Hepatocyte (in vitro differentiated cells): ENCODE measurements at places on chromosomes 2 and 18.

DNA sequence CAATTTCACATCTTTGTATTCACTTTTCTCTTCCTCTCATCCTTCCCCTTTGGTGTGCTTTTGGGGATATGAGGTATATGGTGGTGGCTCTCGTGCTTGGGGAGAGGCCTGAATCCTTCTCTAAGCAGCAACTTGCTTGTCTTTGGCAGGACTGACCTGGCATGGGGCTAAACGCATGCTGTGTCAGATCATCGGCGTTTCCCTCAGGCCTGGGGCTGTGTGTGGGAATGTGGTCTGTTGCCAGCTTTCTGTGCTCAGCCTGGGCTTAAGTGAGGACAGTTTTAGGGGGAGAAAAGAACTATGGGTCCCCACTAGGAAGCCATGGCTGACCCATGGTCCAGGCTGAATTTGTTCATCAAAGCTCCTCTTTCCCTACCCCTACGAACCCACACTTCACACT, 60.7 kb downstream of the TET3 start:
- DNase-seq: no peak
- H3K4me1 ChIP-seq: peaks cover 4% of the 10 kb centered on the region
- no peak overlapping the region for H3K4me3 ChIP-seq

DNA sequence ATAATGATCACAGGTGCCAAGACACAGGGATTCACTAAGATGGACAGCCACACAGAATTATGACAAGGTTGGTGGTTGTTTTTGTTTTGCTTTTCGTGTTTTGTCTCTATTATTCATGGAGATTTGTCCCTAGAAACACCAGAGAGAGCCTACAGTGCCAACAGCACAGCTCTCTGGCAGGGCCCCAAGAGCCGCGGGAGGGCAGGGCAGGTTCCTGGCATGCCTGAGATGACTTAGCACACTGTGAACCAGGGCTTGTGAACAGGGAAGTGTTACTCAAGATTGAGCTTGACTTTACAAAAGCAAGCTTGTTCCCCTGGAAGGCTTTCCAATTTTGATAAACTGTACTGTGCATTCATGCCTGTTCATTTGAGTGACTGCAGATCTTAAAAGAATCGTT, 437.4 kb upstream of the SALL3 start:
- H3K4me1 ChIP-seq: no peaks in the 10 kb centered on the region
- H3K27me3 ChIP-seq: no peaks in the 10 kb centered on the region
- no peak overlapping the region for H3K4me3 ChIP-seq
- no peak for DNase-seq
- H3K27ac ChIP-seq: no peak overlapping the region
- no peaks in the 10 kb centered on the region for H3K36me3 ChIP-seq

- H3K4me3 ChIP-seq: no peak overlapping the region
- H3K36me3 ChIP-seq: no peaks in the 10 kb centered on the region
- H3K27ac ChIP-seq: no peak overlapping the region
- H3K4me1 ChIP-seq: no peaks in the 10 kb centered on the region
- DNase-seq: no peak
Measured at GRCh38 chr2:48624696-48625095, 7.0 kb downstream of the GTF2A1L start.

DNA sequence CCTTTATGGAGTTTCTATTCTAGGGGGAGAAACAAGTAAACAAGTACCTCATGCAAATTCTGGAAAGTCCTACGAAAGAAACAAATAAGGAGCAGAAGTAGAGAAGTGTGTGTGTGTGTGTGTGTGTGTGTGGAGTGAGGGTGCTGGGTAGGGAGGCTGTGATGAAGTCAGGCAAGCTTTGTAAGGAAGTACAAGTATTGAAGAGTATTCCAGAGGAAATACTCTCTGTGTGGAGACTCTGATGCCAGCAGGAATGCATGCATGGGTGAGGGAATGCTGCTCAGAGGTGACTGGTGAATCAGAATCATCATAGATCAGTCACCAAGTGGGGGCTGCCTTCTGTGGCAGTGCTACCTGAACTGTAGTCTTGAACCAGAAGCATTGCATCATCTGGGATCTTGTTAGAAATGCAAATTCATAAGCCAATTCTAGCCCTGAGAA, 34.5 kb downstream of the SLC4A3 start:
- no peak overlapping the region for H3K4me3 ChIP-seq
- no peaks in the 10 kb centered on the region for H3K36me3 ChIP-seq
- no peaks in the 10 kb centered on the region for H3K27me3 ChIP-seq
- H3K27ac ChIP-seq: peak overlapping the region; percentile 82
- DNase-seq: peak; percentile 46
- H3K4me1 ChIP-seq: peaks cover 9% of the 10 kb centered on the region

GRCh38 chr2:74535440-74535965, 5.8 kb downstream of the HTRA2 start:
- H3K4me1 ChIP-seq: no peaks in the 10 kb centered on the region
- no peaks in the 10 kb centered on the region for H3K27me3 ChIP-seq
- no peak overlapping the region for H3K27ac ChIP-seq
- H3K36me3 ChIP-seq: no peaks in the 10 kb centered on the region
- H3K4me3 ChIP-seq: no peak overlapping the region

DNA sequence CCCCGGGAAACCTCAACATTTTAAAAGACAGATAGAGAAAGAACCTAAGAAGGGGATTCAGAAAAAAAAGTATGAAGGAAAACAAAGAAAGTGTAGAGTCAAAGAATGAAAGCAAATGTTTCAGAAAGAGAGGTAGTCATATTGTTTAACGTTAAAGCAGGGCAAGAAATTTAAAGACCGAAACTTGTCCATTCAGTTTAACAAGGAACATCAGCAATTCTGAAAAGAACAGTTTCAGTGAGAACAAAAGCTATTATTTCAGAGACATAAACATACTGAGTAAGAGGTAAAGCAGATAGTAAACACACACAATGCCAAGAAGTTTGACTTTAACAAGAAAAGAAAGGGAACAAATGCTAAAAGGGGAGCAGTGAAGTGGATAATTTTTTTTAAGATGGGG, 41.1 kb downstream of the MBD2 start:
- H3K36me3 ChIP-seq: no peaks in the 10 kb centered on the region
- no peak for DNase-seq
- no peak overlapping the region for H3K27ac ChIP-seq

- H3K4me3 ChIP-seq: no peak overlapping the region
- no peaks in the 10 kb centered on the region for H3K4me1 ChIP-seq
- no peaks in the 10 kb centered on the region for H3K36me3 ChIP-seq
- H3K27me3 ChIP-seq: no peaks in the 10 kb centered on the region
- no peak overlapping the region for H3K27ac ChIP-seq
- no peak for DNase-seq
Measured at GRCh38 chr2:26148501-26148900, 24.4 kb upstream of the GAREM2 start.

- H3K4me3 ChIP-seq: no peak overlapping the region
- no peaks in the 10 kb centered on the region for H3K4me1 ChIP-seq
- no peak for DNase-seq
- no peaks in the 10 kb centered on the region for H3K36me3 ChIP-seq
- no peak overlapping the region for H3K27ac ChIP-seq
- H3K27me3 ChIP-seq: no peaks in the 10 kb centered on the region
Measured at GRCh38 chr2:239371726-239372686, 28.8 kb downstream of the HDAC4 start.

GRCh38 chr2:67259556-67260342, 137.4 kb upstream of the ETAA1 start:
- peak overlapping the region; percentile 46 for H3K27ac ChIP-seq
- H3K4me3 ChIP-seq: no peak overlapping the region
- peak; percentile 33 for DNase-seq
- no peaks in the 10 kb centered on the region for H3K36me3 ChIP-seq
- no peaks in the 10 kb centered on the region for H3K4me1 ChIP-seq
- no peaks in the 10 kb centered on the region for H3K27me3 ChIP-seq

DNA sequence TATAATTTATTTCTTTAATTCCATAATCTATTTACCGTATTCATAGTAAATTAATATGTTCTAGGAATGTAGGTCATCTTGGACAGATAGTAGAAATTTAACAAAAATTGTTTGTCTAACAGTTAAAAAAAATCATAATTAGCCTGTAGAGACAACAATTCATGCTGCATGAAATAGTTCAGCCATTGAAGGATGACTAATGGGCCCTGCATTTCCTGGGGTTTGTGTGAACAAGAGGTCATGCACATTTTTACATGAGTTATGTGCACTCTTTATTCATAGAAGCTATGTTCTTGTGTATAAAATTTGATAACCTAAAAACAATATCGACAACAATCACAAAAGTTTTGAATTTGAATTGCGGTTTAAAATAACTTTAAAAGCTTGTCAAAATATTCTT, 1663.6 kb downstream of the SUCLG1 start:
- H3K4me1 ChIP-seq: no peaks in the 10 kb centered on the region
- no peaks in the 10 kb centered on the region for H3K27me3 ChIP-seq
- no peaks in the 10 kb centered on the region for H3K36me3 ChIP-seq
- no peak for DNase-seq
- no peak overlapping the region for H3K4me3 ChIP-seq

DNA sequence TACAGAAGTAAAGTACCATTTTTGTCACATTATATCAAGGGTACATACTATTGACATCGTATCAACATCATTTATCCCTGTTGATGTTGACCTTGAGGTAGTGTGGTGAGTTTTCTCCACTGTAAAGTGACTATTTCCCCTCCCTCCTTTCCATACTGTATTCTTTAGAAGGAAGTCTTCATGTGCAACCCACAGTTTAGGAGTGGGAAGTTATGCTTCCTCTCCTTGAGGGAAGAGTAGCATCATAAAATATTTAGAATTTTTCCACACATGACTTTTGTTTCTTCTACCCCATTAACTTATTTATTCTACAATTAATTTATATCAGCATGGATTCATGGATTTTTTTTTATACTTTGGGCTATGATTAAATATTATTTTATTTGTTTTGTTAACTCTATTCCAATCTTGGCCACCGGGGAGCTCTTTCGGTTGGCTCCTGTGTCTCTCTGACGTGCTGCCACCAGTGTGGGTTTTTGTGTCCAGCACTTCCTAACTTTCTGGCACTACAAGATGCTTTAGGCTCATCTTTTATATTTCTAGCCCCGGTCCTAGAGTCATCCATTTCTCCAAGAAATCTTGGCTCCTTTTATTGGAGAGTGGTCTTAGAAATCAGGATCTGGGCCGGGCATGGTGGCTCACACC, 19.0 kb downstream of the AQP12B start:
- no peak overlapping the region for H3K4me3 ChIP-seq
- H3K36me3 ChIP-seq: no peaks in the 10 kb centered on the region
- H3K4me1 ChIP-seq: no peaks in the 10 kb centered on the region
- DNase-seq: no peak
- H3K27me3 ChIP-seq: peaks cover 14% of the 10 kb centered on the region
- H3K27ac ChIP-seq: no peak overlapping the region

DNA sequence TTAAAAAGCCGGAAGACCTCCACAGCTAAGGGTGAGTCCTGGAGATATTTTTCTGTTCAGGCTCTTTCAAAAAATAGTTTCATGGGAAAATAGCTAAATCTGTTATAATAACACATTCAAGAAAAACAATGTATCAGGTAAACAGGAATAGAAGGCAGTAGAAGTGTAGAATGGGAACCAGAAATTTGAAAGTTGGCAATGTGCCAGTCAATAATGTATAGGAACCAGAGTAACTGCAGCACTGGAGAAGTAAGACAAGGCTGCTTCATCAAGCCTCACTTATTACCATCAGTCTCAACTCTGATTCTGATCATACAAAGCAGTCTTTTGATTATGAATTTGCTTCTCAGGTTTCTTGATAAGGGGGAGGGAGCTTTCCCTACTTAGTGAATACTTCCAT, 81.4 kb upstream of the VRK2 start:
- no peaks in the 10 kb centered on the region for H3K4me1 ChIP-seq
- no peak overlapping the region for H3K4me3 ChIP-seq
- no peaks in the 10 kb centered on the region for H3K36me3 ChIP-seq
- H3K27me3 ChIP-seq: no peaks in the 10 kb centered on the region
- no peak overlapping the region for H3K27ac ChIP-seq

DNA sequence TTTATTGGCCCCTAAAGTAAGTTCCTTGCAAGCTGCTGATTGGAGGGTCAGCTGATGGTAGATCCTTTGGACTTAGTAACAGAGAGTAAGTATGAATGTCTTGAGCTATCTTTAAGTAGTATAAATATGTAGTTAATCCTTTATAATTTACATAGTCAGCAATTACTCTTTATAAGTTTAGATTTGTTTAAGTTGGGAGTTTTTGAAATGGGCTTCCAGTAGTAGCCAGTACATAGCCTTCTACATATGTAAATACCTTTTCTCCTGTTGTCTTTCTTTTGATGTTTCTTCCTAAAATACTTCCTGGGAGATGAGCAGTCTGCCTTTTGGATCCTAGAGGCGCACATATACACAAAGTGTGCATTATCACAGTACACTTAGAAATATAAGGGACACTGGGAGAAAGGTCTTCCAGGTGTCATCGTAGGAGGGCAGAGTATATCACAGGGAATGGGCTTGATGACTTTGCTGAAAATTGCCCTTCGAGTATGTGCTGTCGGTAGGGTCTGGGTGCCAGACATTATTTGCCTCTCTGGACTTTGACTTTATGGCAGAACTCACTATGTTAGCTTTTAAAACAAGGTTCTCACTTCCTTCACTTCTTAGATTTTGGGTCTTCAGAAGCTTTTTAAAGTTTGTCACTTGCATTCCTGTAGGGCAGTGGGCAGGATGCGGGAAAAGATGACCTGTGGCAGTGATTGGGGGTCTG, 21.6 kb downstream of the TTLL4 start:
- H3K27me3 ChIP-seq: no peaks in the 10 kb centered on the region
- H3K4me1 ChIP-seq: peaks cover 20% of the 10 kb centered on the region
- no peak overlapping the region for H3K4me3 ChIP-seq
- H3K27ac ChIP-seq: peak overlapping the region; percentile 86
- no peak for DNase-seq

- no peaks in the 10 kb centered on the region for H3K4me1 ChIP-seq
- H3K27me3 ChIP-seq: no peaks in the 10 kb centered on the region
- H3K36me3 ChIP-seq: no peaks in the 10 kb centered on the region
- H3K4me3 ChIP-seq: no peak overlapping the region
- no peak overlapping the region for H3K27ac ChIP-seq
Measured at GRCh38 chr2:10246370-10246769, 56.3 kb upstream of the HPCAL1 start.

DNA sequence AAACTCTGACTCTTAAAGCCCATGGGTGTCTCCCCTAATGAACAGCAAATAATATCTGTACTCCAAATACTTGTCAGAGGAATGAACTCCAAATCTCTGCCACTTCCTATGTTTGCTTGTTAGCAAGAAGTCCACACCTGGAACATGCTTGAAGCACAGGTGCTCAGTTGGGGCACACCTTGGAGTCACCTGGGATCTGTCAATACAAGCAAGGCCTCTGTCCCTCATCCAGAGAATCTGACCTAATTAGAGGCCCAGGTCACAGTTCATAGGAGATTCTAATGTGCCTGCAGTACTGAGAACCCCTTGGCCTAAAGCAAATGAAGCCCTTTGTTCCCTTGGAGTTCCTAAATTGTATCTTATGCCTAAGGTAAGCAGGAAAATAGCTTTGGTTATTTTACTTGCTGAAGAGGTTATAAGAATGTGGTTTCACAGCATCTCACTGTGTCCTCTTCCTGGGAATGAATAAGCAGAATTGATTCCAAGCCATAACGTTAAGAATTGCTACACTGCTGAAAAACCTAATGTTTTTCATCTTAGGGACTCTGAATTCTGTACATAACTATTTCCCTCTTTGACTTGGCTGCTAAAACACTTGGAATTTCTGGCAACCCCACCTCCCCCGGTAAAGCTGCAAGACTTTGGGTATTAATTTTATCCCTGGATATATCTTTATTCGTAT, 113.4 kb downstream of the PIEZO2 start:
- H3K27ac ChIP-seq: no peak overlapping the region
- no peak for DNase-seq
- no peaks in the 10 kb centered on the region for H3K27me3 ChIP-seq
- H3K4me1 ChIP-seq: peaks cover 20% of the 10 kb centered on the region

GRCh38 chr18:38539371-38539770, 973.8 kb upstream of the CELF4 start:
- no peak for DNase-seq
- H3K4me1 ChIP-seq: no peaks in the 10 kb centered on the region
- no peak overlapping the region for H3K27ac ChIP-seq
- no peaks in the 10 kb centered on the region for H3K27me3 ChIP-seq
